B cell (primary cell): ENCODE measurements at places on chromosomes 1 and 21. TPM values are rescaled to one million over a fixed set of nuclear protein-coding genes. Genes with fewer than 3 reads are reported as not detected.

Gene PRAMEF1
- not detected in 2 replicates for total RNA-seq

Gene DAB1
- not detected in 2 replicates for total RNA-seq

Gene SV2A
- 0.07 and 0.10 TPM in 2 replicates for total RNA-seq

Gene PADI1
- not detected in 2 replicates for total RNA-seq

Gene GBP2
- total RNA-seq: 29.2 and 31.9 TPM in 2 replicates

Gene LSM10
- 70.6 and 73.5 TPM in 2 replicates for total RNA-seq

Gene IL20
- not detected in 2 replicates for total RNA-seq

Gene SIM2
- total RNA-seq: not detected in 2 replicates

Gene PRR9
- not detected in 2 replicates for total RNA-seq

Gene TBCE
- total RNA-seq: 18.4 and 22.1 TPM in 2 replicates

Gene RGS13
- 0.36 and 0.59 TPM in 2 replicates for total RNA-seq

Gene TRIM46
- 1.3 and 2.6 TPM in 2 replicates for total RNA-seq

Gene GRIK3
- 1.3 and 1.5 TPM in 2 replicates for total RNA-seq

Gene OR2G6
- 1.7 and 1.8 TPM in 2 replicates for total RNA-seq

Gene C8A
- not detected in 2 replicates for total RNA-seq

Gene C1QB
- total RNA-seq: not detected in 2 replicates

Gene HRNR
- not detected in 2 replicates for total RNA-seq

Gene KCNJ15
- not detected in 2 replicates for total RNA-seq

Gene AMY1B
- not detected in 2 replicates for total RNA-seq

Gene LMOD1
- total RNA-seq: not detected in 2 replicates

Gene MARK1
- 3.8 and 3.9 TPM in 2 replicates for total RNA-seq

Gene OR2T11
- total RNA-seq: 3.6 and 4.9 TPM in 2 replicates

Gene TFF2
- not detected in 2 replicates for total RNA-seq

Gene GFI1
- 0.68 and 1.2 TPM in 2 replicates for total RNA-seq

Gene TRNAU1AP
- 45.2 and 48.5 TPM in 2 replicates for total RNA-seq

Gene TUFT1
- total RNA-seq: 2.2 TPM in 2 replicates

Gene ADAM30
- not detected in 2 replicates for total RNA-seq

Gene FAAH
- 5.6 and 10.0 TPM in 2 replicates for total RNA-seq

Gene VSIG8
- 0.17 TPM in 1 of 2 replicates, not detected in the other for total RNA-seq

Gene BEND5
- 15.5 and 19.5 TPM in 2 replicates for total RNA-seq

Gene KRTAP19-1
- total RNA-seq: not detected in 2 replicates

Gene OPRD1
- not detected in 2 replicates for total RNA-seq

Gene TCHHL1
- not detected in 2 replicates for total RNA-seq

Gene ATP1A2
- not detected in 2 replicates for total RNA-seq

Gene CELA3B
- total RNA-seq: not detected in 2 replicates

Gene NPL
- total RNA-seq: 3.4 and 5.9 TPM in 2 replicates

Gene PRRX1
- total RNA-seq: not detected in 2 replicates

Gene LCE1B
- total RNA-seq: not detected in 2 replicates

Gene PGLYRP4
- not detected in 2 replicates for total RNA-seq

Gene ZNF326
- total RNA-seq: 32.0 and 34.1 TPM in 2 replicates

Gene GREM2
- not detected in 2 replicates for total RNA-seq

Gene C1QA
- total RNA-seq: not detected in 2 replicates

Gene NCAM2
- not detected in 2 replicates for total RNA-seq

Gene KRTAP10-6
- total RNA-seq: not detected in 2 replicates

Gene GBP7
- total RNA-seq: not detected in 2 replicates

Gene FAM167B
- total RNA-seq: 4.1 and 5.4 TPM in 2 replicates

Gene AADACL4
- total RNA-seq: not detected in 2 replicates

Gene CFHR3
- total RNA-seq: not detected in 2 replicates

Gene NPHS2
- total RNA-seq: not detected in 2 replicates

Gene FASLG
- total RNA-seq: 0.15 TPM in 1 of 2 replicates, not detected in the other

Gene F3
- 0.25 TPM in 1 of 2 replicates, not detected in the other for total RNA-seq

Gene PPM1J
- total RNA-seq: 1.7 and 2.1 TPM in 2 replicates

Gene KHDC4
- total RNA-seq: 122 TPM in 2 replicates

Gene MYBPH
- not detected in 2 replicates for total RNA-seq

Gene CRNN
- total RNA-seq: not detected in 2 replicates

Gene LAMB3
- 0.37 TPM in 1 of 2 replicates, not detected in the other for total RNA-seq
